ENCODE measurements at places on chromosomes 11 and 22. TPM values are rescaled to one million over a fixed set of nuclear protein-coding genes. Genes with fewer than 3 reads are reported as not detected.

DNA sequence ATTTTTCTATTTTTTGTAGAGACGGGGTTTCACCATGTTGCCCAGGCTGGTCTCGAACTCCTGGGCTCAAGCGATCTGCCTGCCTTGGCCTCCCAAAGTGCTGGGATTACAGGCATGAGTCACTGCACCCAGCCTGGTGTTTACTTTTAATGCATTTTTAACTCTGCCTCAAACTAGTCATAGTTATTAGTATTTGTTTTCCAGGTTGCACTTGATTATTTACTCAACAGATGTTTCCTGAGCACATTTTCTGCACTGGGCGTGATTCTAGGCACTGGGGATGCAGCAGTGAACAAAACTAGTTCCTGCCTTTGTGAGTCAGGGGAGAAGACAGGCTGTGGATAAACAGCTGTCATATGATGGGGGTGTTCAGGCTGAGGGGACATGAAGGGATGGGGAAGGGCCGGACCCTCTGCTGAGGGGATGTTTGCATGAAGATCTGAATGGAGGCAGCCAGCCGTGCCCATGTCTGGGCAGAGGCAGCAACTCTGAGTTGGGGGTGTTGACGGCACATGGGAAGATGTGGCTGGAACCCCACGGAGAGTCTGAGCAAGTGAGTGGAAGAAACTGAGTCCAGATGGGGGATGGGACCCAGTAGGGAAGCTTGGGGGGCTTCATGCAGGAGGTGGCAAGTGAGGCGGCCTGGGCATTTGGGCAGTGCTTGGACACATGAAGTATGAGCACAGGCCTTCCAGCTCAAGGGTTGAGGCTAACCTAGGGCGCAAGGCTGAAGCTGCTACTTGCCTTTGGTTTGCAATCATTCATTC lies 34.4 kb downstream of the MPPED1 start:
- H3K27me3 ChIP-seq = no peaks in the 10 kb centered on the region
- no peaks in the 10 kb centered on the region for H3K4me1 ChIP-seq
- H3K36me3 ChIP-seq = no peaks in the 10 kb centered on the region
- DNase-seq = no peak

- H3K4me3 ChIP-seq = no peak overlapping the region
- no peaks in the 10 kb centered on the region for H3K36me3 ChIP-seq
- DNase-seq = no peak
Observed at GRCh38 chr22:22893891-22894739, 6.5 kb downstream of the IGLL5 start.

DNA sequence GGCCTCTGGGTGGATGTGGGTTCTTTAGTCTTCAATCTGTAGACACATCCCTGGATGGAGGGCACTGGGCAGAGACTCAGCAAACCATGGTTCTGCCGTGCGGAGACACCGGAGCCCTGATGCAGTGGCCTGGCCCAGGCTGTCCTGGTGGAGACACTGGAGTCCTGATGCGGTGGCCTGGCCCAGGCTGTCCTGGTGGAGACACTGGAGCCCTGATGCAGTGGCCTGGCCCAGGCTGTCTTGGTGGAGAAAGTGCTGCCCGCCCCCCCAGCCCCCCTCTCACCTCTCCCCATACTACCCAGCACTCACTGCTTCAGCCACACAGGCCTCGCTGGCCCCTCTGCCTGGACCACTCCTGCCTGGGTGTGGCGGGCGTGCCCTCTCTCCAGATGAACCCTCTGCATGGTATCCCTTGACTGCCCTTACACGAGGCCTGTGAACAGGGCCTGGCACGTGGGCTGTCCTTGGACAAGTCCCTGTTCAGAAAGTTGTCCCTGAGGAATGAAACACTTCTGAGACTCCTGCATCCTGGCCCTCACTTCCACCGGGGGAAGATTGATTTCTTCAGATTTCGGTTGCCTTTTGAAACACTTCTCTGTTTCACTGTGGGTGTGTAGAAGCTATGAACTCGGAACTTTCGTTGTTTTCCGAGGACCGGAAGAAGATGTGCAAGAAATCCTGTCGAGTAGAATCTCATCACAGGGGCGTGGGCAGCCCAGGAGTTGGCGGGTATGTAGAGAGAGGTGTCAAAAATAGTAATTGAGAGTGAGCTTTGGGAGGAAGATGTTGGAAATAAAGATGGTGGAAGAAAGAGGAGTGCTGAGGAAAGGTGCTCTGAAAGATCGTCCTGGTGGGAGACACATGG lies 26.2 kb downstream of the IGHMBP2 start:
- peaks cover 6% of the 10 kb centered on the region for H3K36me3 ChIP-seq
- no peaks in the 10 kb centered on the region for H3K27me3 ChIP-seq
- H3K27ac ChIP-seq = no peak overlapping the region
- H3K4me1 ChIP-seq = no peaks in the 10 kb centered on the region
- no peak overlapping the region for H3K4me3 ChIP-seq

SCGB2A2 gene
- total RNA-seq = not detected

SULT4A1 gene
- not detected for total RNA-seq

MFRP gene
- not detected for total RNA-seq

SLC22A8 gene
- not detected for total RNA-seq

Data from aorta (tissue), 5 donors.